ENCODE measurements at places on chromosomes 5 and 9.

- no peak for DNase-seq
Observed at GRCh38 chr9:128727640-128728248, 3.8 kb upstream of the ZDHHC12 start.

DNA sequence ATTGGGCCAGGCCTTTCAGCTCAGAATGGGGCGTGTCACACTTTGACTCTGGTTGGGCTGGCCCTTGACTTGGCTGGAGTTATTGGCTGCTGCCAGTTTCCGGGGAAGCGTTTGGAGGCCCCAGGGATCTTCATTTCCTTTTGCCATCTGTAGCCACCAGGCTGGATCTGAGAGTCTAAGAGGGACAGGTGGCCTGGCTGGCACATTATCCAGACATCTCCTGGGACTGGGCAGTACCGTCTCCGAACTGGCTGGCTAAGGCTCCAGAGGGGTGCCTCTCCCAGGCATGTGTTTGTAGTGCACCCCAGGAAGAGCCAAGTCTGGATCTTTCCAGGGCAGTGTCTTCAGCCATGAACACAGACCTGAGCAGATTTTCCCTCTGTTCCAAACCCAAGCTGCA is 9.7 kb upstream of the JADE2 start:
- no peak for DNase-seq

DNA sequence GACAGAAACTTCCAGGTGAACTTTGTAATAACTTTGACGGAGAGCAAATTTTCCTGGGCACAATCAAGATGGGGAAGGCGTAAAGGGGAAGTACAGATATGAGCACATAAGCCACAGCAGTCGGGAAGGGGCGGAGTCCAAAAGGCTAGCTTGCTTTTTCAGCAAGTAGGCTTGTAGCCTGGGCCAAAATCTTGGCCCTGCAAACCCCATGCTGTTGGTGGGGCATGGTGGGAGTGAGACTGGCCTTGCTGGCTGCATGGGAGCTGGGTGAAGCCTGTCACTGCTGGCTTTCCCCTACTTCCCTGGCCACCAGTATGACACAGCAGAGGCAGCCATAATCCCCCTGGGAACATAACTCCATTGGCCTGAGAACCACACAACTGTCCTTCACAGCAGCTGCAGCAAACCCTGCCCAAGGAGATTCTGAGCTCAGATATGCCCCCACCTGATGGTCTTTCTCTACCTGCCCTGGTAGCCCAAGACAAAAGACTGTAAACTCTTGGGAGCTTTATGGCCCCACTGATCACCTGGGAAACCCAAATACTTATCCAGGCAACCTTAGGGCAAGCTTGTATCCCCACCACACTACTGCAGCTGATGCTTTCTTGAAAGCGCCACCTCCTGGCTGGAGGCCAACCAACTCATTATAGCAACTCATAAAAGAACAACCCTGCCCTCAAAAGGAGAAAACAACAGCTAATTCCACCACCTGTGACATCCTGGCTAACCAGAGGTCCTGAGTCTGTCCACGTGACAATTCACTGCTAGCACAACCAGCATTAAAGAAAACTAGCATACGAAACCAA is 24.0 kb downstream of the DCTN4 start:
- DNase-seq, result no peak

DNA sequence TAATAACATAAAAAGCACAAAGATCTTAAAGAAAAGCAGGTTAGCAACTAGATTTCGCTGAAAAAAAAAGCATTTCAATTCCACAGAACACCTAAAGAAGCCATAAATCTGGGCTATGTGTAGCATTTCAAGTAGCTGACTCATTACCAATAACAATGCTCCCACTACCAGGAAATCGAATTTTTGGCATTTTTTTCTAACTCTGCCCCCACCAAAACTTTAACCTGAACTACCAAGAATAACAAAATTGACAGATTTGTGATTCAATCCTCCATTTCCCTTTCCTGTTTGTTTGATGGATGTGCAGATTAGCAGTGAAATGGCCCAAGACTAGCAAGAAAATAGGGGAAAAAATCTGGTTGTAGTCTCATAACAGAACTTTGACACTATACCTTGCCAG is 180.2 kb downstream of the RASEF start:
- DNase-seq, result no peak

DNA sequence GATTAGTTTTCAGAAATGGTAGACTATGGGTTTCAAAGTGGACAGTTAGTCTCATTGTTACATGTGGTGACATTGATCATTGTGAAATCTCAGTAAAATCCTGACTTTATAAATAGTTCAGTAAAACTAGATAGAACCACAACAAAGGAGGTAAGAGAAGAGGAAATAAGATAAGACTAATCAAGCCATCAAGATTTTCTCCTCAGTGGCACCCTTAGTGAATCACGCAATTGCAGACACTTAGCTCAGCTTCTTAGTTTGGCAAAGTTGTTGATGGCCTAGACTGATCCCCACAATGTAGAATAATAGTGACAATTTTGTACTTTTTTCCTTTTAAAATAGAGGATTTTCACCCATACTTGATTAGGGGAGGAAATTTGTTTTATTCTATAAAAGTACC is 426.7 kb upstream of the ITGA1 start:
- no peak for DNase-seq

- DNase-seq, result no peak
Observed at GRCh38 chr9:135144581-135145170, 57.2 kb downstream of the OLFM1 start.

GRCh38 chr5:66585291-66585690 is 10.9 kb upstream of the MAST4 start:
- DNase-seq, result no peak

GRCh38 chr5:96601715-96602244 is 60.4 kb upstream of the CAST start:
- DNase-seq, result peak; percentile 22

DNA sequence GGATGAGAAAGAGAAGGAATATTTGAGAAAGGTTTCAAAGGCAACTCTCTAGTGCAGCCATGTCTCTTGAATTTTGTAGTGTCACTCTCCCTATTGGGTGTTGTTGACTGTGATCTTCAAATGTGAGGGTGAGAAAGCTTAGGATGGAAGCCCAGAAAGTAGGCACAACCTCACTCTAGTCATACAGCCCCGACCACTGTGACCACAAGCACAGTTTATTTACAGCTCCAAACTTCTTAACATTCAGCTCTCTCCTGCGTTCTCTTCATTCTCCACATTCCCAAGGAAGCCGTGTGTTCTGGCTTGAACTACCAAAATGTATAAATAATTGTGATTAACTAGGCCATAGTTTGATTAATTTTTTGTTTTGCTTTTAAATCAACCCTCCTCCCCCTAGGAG is 542.9 kb downstream of the LRRC70 start:
- DNase-seq, result no peak

DNA sequence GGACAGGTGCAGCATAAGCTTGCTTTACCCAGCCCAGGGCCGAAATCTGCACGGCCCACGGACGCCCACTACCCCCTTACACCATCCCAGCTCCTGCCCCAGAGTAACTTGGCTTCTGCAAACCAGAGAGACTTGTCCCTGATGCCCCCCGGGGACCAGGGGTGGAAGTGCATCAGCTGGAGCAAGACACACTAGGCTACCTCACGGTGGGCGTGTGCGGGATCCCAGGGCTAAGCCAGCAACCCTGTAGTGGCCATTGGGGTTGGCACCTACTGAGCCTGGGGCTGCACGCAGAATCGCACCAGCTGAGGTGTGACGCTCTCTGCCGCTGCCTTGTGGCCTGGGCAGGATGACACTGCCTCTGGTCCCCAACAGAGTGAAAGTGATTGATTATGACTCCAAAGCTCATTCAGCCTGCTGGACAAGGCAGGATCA is 6.1 kb upstream of the ZNF79 start:
- no peak for DNase-seq

DNA sequence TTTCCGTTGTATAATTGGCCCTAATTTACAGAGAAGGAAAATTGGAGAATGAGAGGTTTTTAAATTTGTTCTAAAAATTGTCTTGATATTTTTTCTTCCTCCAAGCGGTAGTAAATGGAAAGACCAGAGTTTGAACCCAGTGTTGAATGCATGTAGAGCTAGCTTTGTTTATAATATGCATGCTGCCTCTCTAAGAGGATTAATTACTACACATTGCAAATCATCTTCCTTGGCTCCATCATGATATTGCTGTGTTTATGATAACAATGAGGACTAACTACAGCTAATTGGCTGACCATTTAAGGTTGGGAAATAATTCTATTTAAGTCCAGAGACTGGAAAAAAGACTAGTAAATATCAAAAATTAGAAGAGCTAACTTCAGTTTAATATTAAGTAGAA is 338.5 kb downstream of the PLK2 start:
- no peak for DNase-seq
